ENCODE measurements at places on chromosomes 6 and 20.

DNA sequence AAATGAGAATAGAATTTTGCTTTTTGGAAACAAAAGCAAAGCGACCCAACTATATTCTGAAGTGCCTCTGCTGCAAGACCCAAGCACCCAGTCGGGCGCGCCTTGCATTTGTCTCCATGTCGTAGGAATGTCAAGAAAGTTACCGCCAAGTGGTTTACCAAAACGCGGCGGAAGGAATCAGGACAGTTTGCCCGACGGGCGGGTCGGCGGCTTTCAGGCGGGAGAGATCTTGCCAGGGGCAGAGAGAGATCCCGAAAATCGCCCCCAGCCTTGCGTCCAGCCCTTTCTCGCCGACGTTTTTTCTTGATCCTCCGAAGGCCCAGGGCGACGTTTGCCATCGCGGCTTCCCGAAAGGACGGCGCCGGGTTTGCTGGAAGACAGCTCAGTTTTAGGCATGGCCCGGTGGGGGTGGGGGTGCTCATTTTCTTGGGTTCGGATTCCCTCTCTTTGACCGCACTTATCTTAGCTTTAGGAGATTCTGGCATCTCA is 4.0 kb upstream of the LIN28B start:
- DNase-seq = no peak

GRCh38 chr20:36572701-36573102 is 695 bp upstream of the TGIF2 start:
- DNase-seq = no peak

DNA sequence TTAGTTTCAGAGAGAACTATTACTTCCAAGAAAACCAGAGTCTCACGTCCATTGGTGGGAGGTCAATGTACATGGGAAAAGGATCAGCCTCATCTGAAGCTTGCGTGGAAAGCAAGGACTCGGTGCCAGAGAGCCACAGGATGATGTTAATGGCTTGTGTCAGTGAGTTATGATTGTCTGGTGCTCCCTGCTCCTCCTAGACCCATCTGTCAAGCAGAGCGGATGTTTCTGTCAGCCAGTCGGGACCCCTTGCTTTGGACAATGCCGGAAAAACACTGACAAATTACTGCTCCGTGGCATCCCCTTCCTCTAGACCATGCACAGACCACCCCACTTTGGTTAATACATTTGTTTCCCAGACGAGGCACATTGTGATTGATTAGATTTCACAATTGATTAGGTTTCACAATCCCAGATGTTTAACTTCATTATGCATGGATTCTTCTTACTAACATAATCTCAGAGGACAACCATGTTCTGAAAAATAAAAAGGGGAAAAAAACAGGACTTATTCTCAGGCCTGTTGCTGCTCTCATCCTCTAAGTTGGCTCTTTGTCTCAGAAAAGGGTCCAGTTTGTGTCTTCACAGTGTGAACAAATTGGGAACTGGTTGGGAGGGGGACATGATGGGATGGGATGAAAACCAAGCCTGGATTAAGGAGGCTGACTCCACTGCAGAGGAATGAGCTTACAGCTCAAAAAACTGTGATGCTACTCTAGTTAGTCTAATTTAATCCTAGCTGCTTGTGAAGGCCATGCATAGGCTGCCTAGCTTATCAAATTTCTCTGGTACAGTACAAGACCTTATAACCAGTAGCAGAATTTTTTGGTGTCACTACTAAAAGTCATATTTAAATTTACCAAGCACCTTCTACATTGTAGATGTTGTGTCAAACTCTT is 51.9 kb downstream of the UNC5CL start:
- DNase-seq = no peak

GRCh38 chr20:37699202-37699601 is 5.4 kb downstream of the CTNNBL1 start:
- no peak for DNase-seq

GRCh38 chr20:22583773-22584521 is 425 bp downstream of the FOXA2 start:
- no peak for DNase-seq

DNA sequence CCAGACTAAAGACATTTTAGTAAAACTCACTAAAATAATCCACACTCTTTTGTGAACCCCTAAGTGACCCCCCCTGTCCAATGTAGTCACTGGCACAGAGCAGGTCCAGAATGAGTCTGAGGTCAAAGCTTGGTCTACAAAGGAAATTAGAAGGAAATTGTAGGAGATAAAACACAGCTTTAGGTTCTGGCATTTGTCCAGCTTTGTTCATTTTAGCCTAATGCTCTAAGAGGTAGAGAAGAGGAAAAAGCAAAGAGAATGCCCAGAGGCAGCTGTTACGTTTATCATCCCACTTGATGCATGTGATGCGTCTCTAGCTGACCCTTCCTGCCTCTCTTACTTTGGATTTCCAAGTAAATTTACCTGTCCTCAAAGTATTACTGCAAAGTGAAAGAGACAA is 62.5 kb downstream of the CNKSR3 start:
- peak; percentile 56 for DNase-seq

- DNase-seq = no peak
Observed at GRCh38 chr6:104281370-104281769, 578.3 kb downstream of the HACE1 start.

- DNase-seq = no peak
Observed at GRCh38 chr6:158506601-158507000, 53.3 kb upstream of the TMEM181 start.

- DNase-seq = no peak
Observed at GRCh38 chr6:97842521-97842920, 559.5 kb upstream of the MMS22L start.

DNA sequence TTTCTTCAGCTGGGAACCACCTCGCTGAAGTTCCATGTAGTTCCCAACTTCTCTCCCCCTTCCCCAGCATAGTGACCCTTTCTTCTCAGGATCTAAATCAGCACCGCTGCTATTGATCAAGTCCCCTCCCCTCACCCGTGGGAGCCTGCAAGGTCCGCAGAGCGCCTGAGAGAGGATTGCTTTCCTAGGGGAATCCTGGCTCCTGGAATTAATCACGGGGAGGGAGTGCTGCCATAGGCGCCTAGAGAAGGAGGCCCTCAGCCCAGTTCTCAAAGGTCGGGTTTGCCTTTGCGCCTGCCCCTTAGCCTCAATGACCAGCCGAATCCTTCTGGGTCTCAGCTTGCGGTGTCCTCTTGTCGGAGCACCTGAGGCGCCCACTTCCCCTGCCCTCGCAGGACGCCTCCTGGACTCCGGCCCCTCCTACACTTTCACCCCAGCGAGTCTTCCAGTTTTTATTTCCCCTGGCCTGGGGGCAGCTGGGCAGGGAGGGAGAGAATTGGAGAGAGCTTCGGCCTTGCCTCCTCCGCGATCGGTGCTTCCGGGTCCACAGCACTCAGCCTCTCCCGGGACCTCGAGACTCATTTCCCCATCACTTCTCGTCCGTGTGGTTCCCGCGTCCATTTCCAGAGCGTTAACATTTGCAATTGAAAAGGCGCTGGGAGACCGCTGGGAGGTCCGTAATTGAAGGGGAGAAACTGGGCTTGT is 3.1 kb upstream of the NKX2-2 start:
- no peak for DNase-seq
